ENCODE measurements at places on chromosomes 2 and 18. TPM values are rescaled to one million over a fixed set of nuclear protein-coding genes. Genes with fewer than 3 reads are reported as not detected.

- no peaks in the 10 kb centered on the region for H3K36me3 ChIP-seq
- no peak for DNase-seq
- no peak overlapping the region for H3K27ac ChIP-seq
- peaks cover 60% of the 10 kb centered on the region for H3K4me1 ChIP-seq
- H3K4me3 ChIP-seq, result no peak overlapping the region
Observed at GRCh38 chr2:62143696-62144095, 52.2 kb upstream of the B3GNT2 start.

The CD8B2 gene
- polyA plus RNA-seq, result not detected

The RAB27B gene
- polyA plus RNA-seq, result 0.24 TPM

GRCh38 chr2:51028829-51029228 lies 3.1 kb downstream of the NRXN1 start:
- H3K4me3 ChIP-seq, result no peak overlapping the region
- H3K36me3 ChIP-seq, result no peaks in the 10 kb centered on the region
- no peak overlapping the region for H3K27ac ChIP-seq
- no peak for DNase-seq
- H3K27me3 ChIP-seq, result peaks cover 9% of the 10 kb centered on the region

GRCh38 chr18:31243740-31244512 lies 74.0 kb upstream of the DSG1 start:
- H3K4me3 ChIP-seq, result no peak overlapping the region
- no peaks in the 10 kb centered on the region for H3K36me3 ChIP-seq
- H3K27me3 ChIP-seq, result no peaks in the 10 kb centered on the region
- no peak overlapping the region for H3K27ac ChIP-seq

- no peak overlapping the region for H3K4me3 ChIP-seq
- DNase-seq, result peak; percentile 36
- no peaks in the 10 kb centered on the region for H3K27me3 ChIP-seq
- peaks cover 13% of the 10 kb centered on the region for H3K4me1 ChIP-seq
Observed at GRCh38 chr18:73047688-73048087, 179.9 kb upstream of the NETO1 start.

Measured in naive B cell (primary cell).